ENCODE measurements at places on chromosomes 3 and 15. TPM values are rescaled to one million over a fixed set of nuclear protein-coding genes. Genes with fewer than 3 reads are reported as not detected.

Gene P2RY12
- 56.5 TPM for total RNA-seq

Gene GPR171
- not detected for total RNA-seq

Gene CYP1A1
- 0.23 TPM for total RNA-seq

Gene RPL29
- 715 TPM for total RNA-seq

Gene CADM2
- total RNA-seq, result 172 TPM

Gene FBLN2
- 6.0 TPM for total RNA-seq

Gene ZIC4
- 38.1 TPM for total RNA-seq

Gene CHRD
- total RNA-seq, result 6.0 TPM

Gene P2RY13
- 3.5 TPM for total RNA-seq

Gene NRG4
- 1.8 TPM for total RNA-seq
